ENCODE measurements at places on chromosomes 12 and 14. TPM values are rescaled to one million over a fixed set of nuclear protein-coding genes. Genes with fewer than 3 reads are reported as not detected.

Gene NID2
- total RNA-seq: 65.3 TPM

Gene BDKRB2
- total RNA-seq: 21.6 TPM

Gene NGDN
- total RNA-seq: 51.6 TPM

DNA sequence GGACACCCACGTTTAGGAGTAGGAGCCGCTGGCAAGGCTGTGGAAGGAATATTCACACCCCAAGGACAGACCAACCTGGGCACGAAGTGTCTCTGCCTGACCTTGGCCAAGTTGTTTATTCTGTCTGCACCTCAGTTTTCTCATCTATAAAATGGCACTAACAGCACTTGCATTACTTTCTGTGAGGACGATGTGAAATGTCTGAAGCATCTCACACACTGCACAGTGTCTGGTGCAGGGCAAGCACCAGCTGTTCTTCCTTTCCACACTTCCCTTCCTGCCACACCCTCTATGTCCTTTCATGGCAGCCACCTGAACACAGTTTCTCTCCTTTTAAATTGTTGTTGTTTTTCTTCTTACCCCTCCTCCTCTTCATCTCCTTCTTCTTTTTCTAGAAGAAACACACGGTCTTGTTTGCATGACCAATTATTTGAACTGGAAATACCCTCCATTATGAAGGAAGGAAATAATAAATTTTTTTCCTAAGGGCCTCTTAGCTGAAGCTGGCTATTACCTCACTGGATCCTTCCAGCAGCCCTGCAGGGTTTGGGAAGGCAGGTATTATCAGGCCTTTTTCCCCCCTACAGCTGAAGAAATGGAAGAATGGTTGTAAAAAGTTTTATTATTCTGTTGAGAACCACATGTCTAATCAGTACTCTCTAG lies 42.9 kb upstream of the ATP23 start:
- H3K4me3 ChIP-seq: no peak overlapping the region
- H3K4me1 ChIP-seq: peaks cover 65% of the 10 kb centered on the region
- H3K36me3 ChIP-seq: no peaks in the 10 kb centered on the region
- no peak overlapping the region for H3K27ac ChIP-seq

Gene RNFT2
- 0.47 TPM for total RNA-seq

Gene PRKD1
- 3.6 TPM for total RNA-seq

Gene IAPP
- total RNA-seq: not detected

DNA sequence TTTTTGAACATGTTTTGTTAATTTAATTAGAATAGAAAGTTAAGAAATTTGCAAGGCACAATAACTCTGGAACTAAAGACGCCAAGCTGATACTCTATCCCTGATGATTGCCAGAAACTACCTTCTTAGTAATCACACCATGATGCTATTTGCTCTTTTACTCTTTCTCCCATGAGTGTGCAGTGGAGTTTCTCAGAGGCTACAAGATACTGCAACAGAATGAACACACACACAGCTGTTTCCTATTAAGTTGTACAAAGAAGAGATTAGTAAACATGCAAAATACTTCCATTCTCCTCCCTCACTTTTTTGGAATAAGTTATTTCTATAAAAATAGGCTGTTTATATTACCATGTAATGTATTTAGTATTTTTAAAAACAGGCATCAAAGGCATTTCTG lies 1367.5 kb downstream of the AACS start:
- H3K4me3 ChIP-seq: no peak overlapping the region
- no peak overlapping the region for H3K27ac ChIP-seq
- H3K4me1 ChIP-seq: no peaks in the 10 kb centered on the region

DNA sequence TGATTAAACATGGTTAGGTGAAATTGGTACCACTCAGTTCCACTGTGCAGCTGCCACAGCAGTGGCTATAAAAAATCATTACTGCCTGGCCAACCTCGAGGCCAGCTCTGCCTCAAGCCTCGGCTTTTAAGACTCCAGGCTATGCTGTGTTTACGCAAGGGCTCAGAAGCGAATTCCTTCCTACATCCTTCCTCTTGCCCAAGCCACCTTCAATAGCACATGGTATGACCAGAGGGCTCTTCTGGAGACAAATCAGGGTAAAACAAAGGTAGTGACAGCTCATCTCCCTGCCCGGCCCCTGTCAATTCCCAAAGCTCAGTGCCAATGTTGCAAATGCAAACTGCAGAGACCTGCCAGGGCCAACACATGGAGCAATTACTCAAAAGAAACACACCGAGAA lies 31.9 kb downstream of the NUAK1 start:
- DNase-seq: peak; percentile 52
- no peak overlapping the region for H3K4me3 ChIP-seq
- peak overlapping the region; percentile 83 for H3K27ac ChIP-seq

Gene OR6C2
- total RNA-seq: not detected

DNA sequence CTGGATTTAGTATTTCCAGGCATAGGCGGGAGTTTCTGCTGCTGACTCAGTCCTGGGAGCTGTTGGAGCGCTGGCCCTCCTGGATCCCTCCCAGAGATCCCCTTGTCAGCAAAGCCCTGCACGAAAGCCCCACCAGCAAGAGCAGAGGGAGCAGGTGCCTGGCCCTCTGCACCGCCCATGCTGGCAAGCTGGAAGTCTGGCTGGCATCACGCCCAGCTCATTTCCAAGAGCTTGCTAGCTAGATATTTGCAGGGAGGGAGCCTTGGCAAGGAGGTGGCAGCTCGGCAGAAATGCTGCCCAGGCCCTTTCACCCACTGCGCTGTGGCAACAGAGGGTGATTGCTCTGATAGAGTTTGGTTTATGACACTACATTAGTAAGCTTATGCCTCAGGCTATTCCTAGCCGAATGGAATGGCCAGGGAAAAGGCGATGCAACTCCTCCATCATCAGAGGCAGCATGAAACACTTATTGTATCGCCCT lies 193.9 kb downstream of the EMP1 start:
- no peak overlapping the region for H3K27ac ChIP-seq
- H3K36me3 ChIP-seq: no peaks in the 10 kb centered on the region
- no peaks in the 10 kb centered on the region for H3K27me3 ChIP-seq
- H3K4me3 ChIP-seq: no peak overlapping the region

GRCh38 chr14:102085948-102086708 lies 716 bp downstream of the HSP90AA1 start:
- H3K4me3 ChIP-seq: peak overlapping the region; percentile 69
- no peaks in the 10 kb centered on the region for H3K27me3 ChIP-seq
- H3K27ac ChIP-seq: peak overlapping the region; percentile 95

Gene GSC
- 12.1 TPM for total RNA-seq

DNA sequence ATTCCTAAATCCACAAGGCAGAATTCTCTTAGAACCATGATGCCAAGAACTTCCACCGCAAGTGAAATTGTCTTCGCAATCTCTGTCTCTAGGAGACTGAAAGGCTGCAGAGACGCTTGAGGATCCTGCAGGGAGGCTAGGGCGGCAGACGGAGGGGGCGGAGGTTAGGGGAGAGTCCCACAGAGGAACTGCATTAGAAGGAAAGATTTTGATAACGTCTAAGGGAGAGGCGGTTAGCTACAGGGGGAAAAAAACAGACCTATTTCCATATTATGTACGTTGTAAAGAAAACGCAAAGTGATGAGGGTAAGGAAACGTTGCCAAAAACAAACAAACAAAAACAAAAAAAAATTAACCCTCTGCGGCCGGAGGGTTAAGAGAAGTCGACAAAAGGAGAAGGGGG lies 595 bp downstream of the KLHL28 start:
- H3K4me1 ChIP-seq: peaks cover 14% of the 10 kb centered on the region
- H3K27me3 ChIP-seq: no peaks in the 10 kb centered on the region
- no peaks in the 10 kb centered on the region for H3K36me3 ChIP-seq
- peak overlapping the region; percentile 55 for H3K4me3 ChIP-seq
- H3K27ac ChIP-seq: 0 out of 2 replicates have a peak overlapping the region, but pooled peaks have one; percentile 4

DNA sequence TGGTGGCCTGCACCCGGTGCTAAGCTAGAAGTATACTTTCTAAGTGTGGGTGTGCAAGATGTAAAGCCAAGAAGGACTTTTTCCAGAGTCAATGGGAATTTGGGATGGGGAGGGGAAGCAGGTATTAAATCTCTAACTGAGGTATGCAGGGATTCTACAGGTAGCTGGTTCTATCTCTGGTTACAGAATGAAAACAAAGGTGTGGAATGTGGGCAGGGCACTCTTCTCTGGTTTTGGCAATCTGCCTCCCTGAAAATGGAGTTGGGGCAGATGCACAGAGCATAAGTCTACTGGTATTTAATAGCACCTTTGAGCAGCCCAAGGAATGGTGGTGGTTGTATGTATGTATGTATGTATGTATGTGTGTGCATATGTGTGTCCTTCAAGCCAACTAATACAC lies 66.7 kb upstream of the PPP1R12A start:
- H3K36me3 ChIP-seq: no peaks in the 10 kb centered on the region
- no peaks in the 10 kb centered on the region for H3K27me3 ChIP-seq
- H3K4me1 ChIP-seq: no peaks in the 10 kb centered on the region
- no peak for DNase-seq
